ENCODE measurements at places on chromosomes 1 and 21. TPM values are rescaled to one million over a fixed set of nuclear protein-coding genes. Genes with fewer than 3 reads are reported as not detected.

The DLGAP3 gene
- 0.09 TPM for total RNA-seq

The TNFSF4 gene
- 51.6 TPM for total RNA-seq

The BSND gene
- total RNA-seq, result not detected

The FAM43B gene
- total RNA-seq, result not detected

The B3GALT5 gene
- not detected for total RNA-seq

The C2CD2 gene
- total RNA-seq, result 21.5 TPM

The SPRR2B gene
- not detected for total RNA-seq

The KIF26B gene
- total RNA-seq, result 0.09 TPM

The RHBDL2 gene
- total RNA-seq, result 0.09 TPM

The MYBPHL gene
- not detected for total RNA-seq

The TMEM240 gene
- 3.1 TPM for total RNA-seq

The FCER1G gene
- total RNA-seq, result 0.47 TPM

The TNFRSF1B gene
- 14.7 TPM for total RNA-seq

The RPE65 gene
- not detected for total RNA-seq

The EPHB2 gene
- total RNA-seq, result 50.7 TPM

The AXDND1 gene
- not detected for total RNA-seq
